Kidney (tissue), 22 donors: ENCODE measurements at places on chromosomes 12 and 14. TPM values are rescaled to one million over a fixed set of nuclear protein-coding genes. Genes with fewer than 3 reads are reported as not detected.

DNA sequence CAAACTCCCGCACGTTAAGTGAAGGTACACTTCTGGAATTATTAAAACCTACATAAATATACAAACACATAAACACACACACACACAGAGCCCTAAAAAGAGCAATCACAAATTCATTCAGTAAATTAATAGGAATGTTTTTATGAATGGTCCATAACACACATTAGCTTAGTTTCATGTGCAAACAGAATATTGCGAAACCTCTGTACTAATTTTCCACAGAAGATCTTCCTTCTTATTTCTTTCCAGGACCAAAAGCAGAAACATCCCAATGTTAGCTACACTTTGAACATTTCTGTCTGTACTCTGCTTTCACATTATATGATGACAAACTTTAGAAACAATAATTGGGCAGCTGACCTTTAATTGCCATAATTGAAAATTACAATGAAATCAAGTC lies 101.6 kb downstream of the SOX5 start:
- no peak for DNase-seq
- H3K4me3 ChIP-seq, result no peak overlapping the region
- no peaks in the 10 kb centered on the region for H3K36me3 ChIP-seq
- H3K27me3 ChIP-seq, result no peaks in the 10 kb centered on the region

DNA sequence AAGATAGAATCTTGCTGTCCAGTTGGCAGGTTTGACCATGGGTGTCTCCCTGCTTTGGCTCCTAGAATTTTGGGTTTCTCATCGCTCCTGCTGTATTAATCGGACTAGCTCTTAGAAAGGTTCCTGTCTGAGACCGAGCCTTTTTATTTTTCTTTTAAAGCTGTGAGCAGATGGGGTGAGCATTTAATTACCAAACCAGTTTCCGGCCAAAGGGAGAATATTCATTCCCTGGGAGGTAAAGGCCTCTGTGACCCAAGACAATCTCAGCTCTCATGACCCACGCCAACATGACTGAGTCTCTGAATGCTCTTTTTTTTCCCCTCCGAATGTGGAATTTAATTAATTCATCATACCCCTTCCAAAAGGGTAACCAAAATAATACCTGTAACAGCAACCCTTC lies 464.7 kb upstream of the TMEM132C start:
- no peaks in the 10 kb centered on the region for H3K4me1 ChIP-seq
- no peaks in the 10 kb centered on the region for H3K27me3 ChIP-seq
- H3K27ac ChIP-seq, result no peak overlapping the region

NAB2 gene
- 28.0 TPM for total RNA-seq

- no peaks in the 10 kb centered on the region for H3K27me3 ChIP-seq
- DNase-seq, result no peak
- no peak overlapping the region for H3K27ac ChIP-seq
- H3K4me1 ChIP-seq, result peaks cover 13% of the 10 kb centered on the region
- H3K36me3 ChIP-seq, result no peaks in the 10 kb centered on the region
- no peak overlapping the region for H3K4me3 ChIP-seq
Measured at GRCh38 chr14:100138082-100138787, 21.2 kb downstream of the DEGS2 start.

- H3K27me3 ChIP-seq, result no peaks in the 10 kb centered on the region
- no peak for DNase-seq
- H3K27ac ChIP-seq, result no peak overlapping the region
- H3K36me3 ChIP-seq, result no peaks in the 10 kb centered on the region
- no peaks in the 10 kb centered on the region for H3K4me1 ChIP-seq
Measured at GRCh38 chr14:21846227-21846885, 172.7 kb upstream of the OR4E1 start.

TBPL2 gene
- not detected for total RNA-seq

DNA sequence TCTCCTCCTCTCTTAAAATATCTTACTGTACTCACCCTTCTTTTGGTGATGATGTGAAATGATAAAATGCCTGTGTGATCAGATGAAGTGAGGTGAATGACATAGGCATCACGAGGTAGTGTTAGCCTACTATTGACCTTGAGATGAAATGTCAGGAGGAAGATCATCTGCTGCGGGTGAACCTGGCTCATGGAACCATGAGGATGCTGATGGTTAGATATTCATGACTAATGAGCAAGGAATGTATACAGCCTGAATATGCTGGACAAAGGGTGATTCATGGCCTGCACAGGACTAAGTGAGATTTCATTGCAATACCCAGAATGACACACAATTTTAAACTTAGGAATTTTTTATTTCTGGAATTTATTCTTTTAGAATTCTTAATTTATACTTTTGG lies 89.6 kb downstream of the DAAM1 start:
- no peaks in the 10 kb centered on the region for H3K36me3 ChIP-seq
- no peaks in the 10 kb centered on the region for H3K27me3 ChIP-seq
- H3K27ac ChIP-seq, result no peak overlapping the region
- H3K4me1 ChIP-seq, result peaks cover 8% of the 10 kb centered on the region
- H3K4me3 ChIP-seq, result no peak overlapping the region
- no peak for DNase-seq

TMX1 gene
- 31.6 TPM for total RNA-seq

SIX1 gene
- 0.16 TPM for total RNA-seq

DNA sequence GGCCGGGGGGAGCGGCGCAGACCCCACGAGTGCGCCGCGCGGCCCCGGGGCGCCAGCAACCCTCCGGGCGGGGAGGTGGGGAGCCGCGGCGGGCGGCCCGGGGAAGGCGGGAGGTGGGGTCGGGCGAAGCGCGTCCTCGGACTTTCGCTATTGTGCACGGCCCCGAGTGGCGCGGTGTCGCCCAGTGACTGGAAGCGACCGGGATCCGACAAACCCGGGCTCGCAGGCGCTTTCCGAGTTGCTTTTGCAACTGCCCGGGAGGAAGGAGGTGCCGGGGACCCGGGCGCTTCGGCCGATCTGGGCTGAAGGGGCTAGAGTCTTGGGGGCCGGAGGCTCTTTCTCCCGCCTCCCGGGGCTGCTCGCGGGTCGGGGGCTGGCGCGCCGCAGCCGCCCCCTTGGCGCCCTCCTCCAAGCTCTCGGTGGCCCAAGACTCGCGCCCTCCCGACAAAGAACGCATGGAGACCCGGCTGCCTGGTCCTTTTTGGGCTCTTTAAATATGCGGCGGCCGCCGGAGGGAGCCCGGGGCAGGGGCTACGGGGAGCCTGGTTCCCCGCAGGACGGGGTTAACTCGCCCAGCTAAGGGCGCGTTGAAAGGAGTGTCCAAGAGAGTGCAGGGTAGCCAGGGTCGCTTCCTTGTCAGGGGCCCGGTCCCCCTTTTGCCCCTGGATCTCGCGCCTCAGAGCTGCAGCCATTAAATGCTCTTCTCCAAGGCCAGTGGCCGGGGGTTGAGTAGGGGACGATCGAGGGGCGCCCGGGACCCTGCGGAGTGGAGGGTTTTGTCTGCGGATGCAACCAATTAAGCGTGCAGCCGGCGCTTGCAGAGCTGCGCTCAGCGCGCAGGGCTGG lies 1.4 kb downstream of the HMGA2 start:
- no peaks in the 10 kb centered on the region for H3K27me3 ChIP-seq
- DNase-seq, result no peak
- peak overlapping the region; percentile 51 for H3K4me3 ChIP-seq
- no peaks in the 10 kb centered on the region for H3K36me3 ChIP-seq
- peaks cover 12% of the 10 kb centered on the region for H3K4me1 ChIP-seq

DNA sequence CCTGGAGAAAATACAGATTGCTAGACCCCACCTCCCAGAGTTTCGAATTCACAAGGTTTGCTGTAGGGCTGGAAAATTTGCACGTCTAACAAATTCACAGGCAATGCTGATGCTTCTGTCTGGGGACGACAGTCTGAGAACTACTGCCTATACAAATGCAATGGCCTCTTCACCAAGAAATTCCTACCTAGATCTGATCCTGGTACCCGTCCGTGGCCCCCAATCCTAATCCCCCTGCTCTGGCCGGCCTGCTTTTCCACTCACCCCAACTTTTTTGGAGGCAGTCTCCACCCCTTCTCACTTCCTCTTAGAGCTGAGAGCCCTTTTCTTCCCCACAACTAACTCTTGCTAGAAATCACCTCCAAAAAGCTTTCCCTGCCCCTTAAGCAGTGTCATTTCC lies 3.1 kb upstream of the SSH1 start:
- no peak for DNase-seq
- H3K4me1 ChIP-seq, result no peaks in the 10 kb centered on the region
- H3K4me3 ChIP-seq, result no peak overlapping the region
- no peaks in the 10 kb centered on the region for H3K36me3 ChIP-seq
- H3K27ac ChIP-seq, result no peak overlapping the region

GRCh38 chr12:122999986-123000420 lies 19.5 kb downstream of the ARL6IP4 start:
- no peaks in the 10 kb centered on the region for H3K36me3 ChIP-seq
- H3K27me3 ChIP-seq, result no peaks in the 10 kb centered on the region

PROX2 gene
- total RNA-seq, result not detected

- no peaks in the 10 kb centered on the region for H3K27me3 ChIP-seq
- H3K27ac ChIP-seq, result no peak overlapping the region
- no peaks in the 10 kb centered on the region for H3K36me3 ChIP-seq
- H3K4me1 ChIP-seq, result no peaks in the 10 kb centered on the region
- H3K4me3 ChIP-seq, result no peak overlapping the region
Measured at GRCh38 chr12:89968151-89968700, 259.6 kb upstream of the ATP2B1 start.

GRCh38 chr12:8849876-8850275 lies 27.5 kb downstream of the A2ML1 start:
- no peak for DNase-seq
- no peaks in the 10 kb centered on the region for H3K4me1 ChIP-seq
- no peaks in the 10 kb centered on the region for H3K36me3 ChIP-seq
- no peak overlapping the region for H3K4me3 ChIP-seq
- no peaks in the 10 kb centered on the region for H3K27me3 ChIP-seq

DNA sequence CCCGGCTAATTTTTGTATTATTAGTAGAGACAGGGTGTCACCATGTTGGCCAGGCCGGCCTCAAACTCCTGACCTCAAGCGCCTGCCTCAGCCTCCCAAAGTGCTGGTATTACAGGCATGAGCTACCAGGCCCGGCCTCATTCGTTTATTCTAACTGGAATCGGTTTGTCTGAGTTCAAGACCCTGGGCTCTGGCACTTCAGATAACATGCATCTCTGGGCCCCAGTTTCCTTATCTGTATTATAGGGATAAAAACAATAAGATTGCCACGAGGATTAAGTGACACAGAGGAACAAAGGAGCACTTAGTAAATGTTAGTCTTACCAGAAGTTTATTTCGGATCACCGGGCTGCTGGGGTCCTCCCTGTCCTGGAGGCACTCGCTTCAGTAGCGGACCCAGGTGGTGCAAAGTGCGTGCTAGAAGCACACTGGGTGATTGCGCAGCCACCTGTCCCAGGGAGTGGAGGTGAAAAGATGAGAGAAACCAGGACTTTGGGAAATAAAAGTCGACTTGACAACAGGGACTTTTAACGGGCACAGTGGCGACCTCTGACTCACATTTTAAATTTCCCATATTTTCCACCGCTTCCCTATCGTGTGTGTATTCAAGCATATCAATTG lies 37.5 kb downstream of the ACACB start:
- peak overlapping the region; percentile 51 for H3K4me3 ChIP-seq
- H3K36me3 ChIP-seq, result no peaks in the 10 kb centered on the region
- H3K4me1 ChIP-seq, result no peaks in the 10 kb centered on the region
- no peaks in the 10 kb centered on the region for H3K27me3 ChIP-seq
- H3K27ac ChIP-seq, result peak overlapping the region; percentile 49
- DNase-seq, result no peak

- H3K4me3 ChIP-seq, result no peak overlapping the region
- H3K36me3 ChIP-seq, result no peaks in the 10 kb centered on the region
- H3K4me1 ChIP-seq, result peaks cover 3% of the 10 kb centered on the region
- no peaks in the 10 kb centered on the region for H3K27me3 ChIP-seq
- no peak overlapping the region for H3K27ac ChIP-seq
Measured at GRCh38 chr14:73472185-73473114, 14.1 kb upstream of the NUMB start.

DNA sequence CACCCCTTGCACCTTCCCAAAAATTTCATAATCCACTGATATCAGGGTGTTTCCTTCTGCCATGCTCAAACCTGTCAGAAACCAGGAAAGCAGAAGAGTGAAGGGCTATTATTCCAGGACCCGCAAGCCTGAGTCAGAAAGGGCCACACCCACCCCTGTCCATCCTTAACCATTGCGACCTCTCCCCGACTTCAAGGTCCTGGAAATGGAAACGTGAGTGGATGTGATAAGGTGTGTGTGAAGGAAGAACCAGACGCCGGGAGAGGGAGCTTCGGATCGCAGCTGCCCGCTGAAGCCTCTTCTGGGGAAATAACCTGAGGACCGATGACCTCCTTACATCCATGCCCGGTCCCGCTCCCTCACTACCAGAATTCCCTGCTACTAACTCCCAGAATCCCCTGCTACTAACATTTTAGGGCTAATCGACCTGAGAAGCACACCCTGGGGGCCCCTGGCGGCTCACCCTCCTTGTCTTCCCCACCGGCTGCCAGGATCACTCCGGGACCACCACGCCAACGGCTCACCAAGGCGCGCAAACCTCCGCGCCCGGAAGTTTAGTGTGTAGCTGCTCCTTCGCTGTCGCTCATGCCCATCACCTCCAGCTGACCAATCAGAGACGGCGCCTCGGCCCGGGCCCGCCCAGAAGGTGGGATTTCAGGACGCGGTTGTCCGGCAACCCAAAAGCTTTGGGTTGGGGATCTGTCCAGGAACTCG lies at the start of gene ACYP1:
Gene ACYP1, minus strand, starts transcription at position 534 of the 714 bp plus-strand sequence. Its CDS starts 471 bp downstream, at position 63.
- peak within 1 kb of the TSS; percentile 94 for H3K4me3 ChIP-seq
- H3K4me1 ChIP-seq, result peaks cover 4% of the 10 kb centered on the region
- peak; percentile 95 for DNase-seq
- no peaks in the 10 kb centered on the region for H3K27me3 ChIP-seq
- H3K27ac ChIP-seq, result peak within 1 kb of the TSS; percentile 60

- peak; percentile 44 for DNase-seq
- no peak overlapping the region for H3K4me3 ChIP-seq
- no peak overlapping the region for H3K27ac ChIP-seq
- no peaks in the 10 kb centered on the region for H3K27me3 ChIP-seq
- no peaks in the 10 kb centered on the region for H3K36me3 ChIP-seq
- H3K4me1 ChIP-seq, result no peaks in the 10 kb centered on the region
Measured at GRCh38 chr12:59389968-59390576, 205.8 kb upstream of the SLC16A7 start.

DNA sequence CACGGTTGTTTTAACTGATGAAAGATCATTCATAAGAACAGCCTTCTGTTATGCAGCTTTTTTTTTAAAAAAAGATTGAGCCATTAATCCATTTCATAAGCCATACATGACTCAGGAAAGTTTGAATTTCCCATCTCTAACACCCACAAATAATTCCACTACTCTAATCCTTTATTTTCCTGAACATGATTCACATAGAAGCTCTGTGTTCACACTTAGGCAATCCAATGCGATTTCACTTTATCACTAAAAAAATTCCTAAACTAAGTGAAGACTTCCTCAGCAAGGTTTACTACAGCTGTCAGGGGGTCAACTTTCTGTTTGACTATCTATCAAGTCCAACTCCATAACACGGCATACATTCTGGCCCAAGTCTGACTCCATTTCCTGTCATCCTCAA lies 25.9 kb downstream of the PKP2 start:
- no peak for DNase-seq
- no peaks in the 10 kb centered on the region for H3K36me3 ChIP-seq
- H3K27ac ChIP-seq, result no peak overlapping the region
- no peak overlapping the region for H3K4me3 ChIP-seq
- no peaks in the 10 kb centered on the region for H3K4me1 ChIP-seq

GRCh38 chr12:105522166-105522825 lies 191.8 kb downstream of the C12orf75 start:
- no peak overlapping the region for H3K4me3 ChIP-seq
- H3K36me3 ChIP-seq, result no peaks in the 10 kb centered on the region
- no peak overlapping the region for H3K27ac ChIP-seq
- H3K4me1 ChIP-seq, result no peaks in the 10 kb centered on the region
- no peaks in the 10 kb centered on the region for H3K27me3 ChIP-seq

- no peak overlapping the region for H3K27ac ChIP-seq
- H3K4me1 ChIP-seq, result no peaks in the 10 kb centered on the region
- no peak for DNase-seq
- H3K27me3 ChIP-seq, result no peaks in the 10 kb centered on the region
- H3K36me3 ChIP-seq, result no peaks in the 10 kb centered on the region
Measured at GRCh38 chr12:4036671-4037271, 163.6 kb upstream of the PARP11 start.

KRT6C gene
- not detected for total RNA-seq

NGB gene
- not detected for total RNA-seq
